ENCODE measurements at places on chromosomes 16 and 17. TPM values are rescaled to one million over a fixed set of nuclear protein-coding genes. Genes with fewer than 3 reads are reported as not detected.

Gene WWOX
- total RNA-seq = 9.5 TPM

Gene ANKS3
- 15.0 TPM for total RNA-seq

Gene CD300LB
- not detected for total RNA-seq

Gene RCVRN
- total RNA-seq = not detected

Gene SBK1
- total RNA-seq = 0.13 TPM

Gene TRIM65
- 31.9 TPM for total RNA-seq

GRCh38 chr17:73234736-73235135 lies 26.9 kb downstream of the CPSF4L start:
- DNase-seq = no peak

DNA sequence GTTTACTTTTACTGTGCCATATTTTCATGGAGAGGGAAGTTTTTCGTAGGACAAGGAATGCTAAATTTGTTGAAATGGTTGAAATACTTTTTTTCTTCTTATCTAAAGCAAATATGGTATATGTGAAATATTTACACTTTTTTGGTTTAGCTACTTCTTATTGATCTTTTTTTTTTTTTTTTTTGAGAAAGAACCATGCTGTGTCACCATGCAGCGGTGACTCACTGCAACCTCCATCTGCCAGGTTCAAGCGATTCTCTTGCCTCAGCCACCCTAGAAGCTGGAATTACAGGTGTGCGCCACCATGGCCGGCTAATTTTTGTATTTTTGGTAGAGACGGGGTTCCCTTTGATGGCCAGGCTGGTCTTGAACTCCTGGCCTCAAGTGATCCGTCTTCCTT lies 100.5 kb downstream of the FTO start:
- no peak for DNase-seq

- DNase-seq = no peak
These were observed 158.0 kb upstream of the HS3ST3A1 start for GRCh38 chr17:13759518-13760335.

DNA sequence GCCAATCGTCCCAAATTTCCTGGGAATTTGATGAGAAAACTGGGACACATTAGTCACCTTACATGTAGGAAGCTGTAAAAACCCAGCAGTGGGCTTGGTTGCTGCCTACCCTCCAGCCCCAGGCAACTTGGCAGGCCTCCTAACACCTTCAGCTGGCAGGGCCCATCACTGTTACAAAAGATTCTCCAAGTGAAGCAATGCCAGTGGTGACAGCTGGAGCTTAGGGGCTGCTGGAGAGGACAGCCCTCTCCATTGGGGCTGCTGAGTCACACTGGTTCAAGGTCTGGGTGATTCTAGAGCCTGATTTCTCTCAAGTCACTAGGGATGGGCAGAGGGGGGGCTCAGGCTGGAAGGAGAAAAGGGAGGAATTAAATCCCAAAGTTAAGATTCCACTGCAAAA lies 180.6 kb downstream of the COPRS start:
- DNase-seq = no peak

- DNase-seq = no peak
These were observed 299.3 kb upstream of the SALL1 start for GRCh38 chr16:51450376-51450775.

- no peak for DNase-seq
These were observed 162.8 kb downstream of the IRX3 start for GRCh38 chr16:54123766-54124165.

- no peak for DNase-seq
These were observed 33.4 kb downstream of the ZZEF1 start for GRCh38 chr17:4109449-4109848.

DNA sequence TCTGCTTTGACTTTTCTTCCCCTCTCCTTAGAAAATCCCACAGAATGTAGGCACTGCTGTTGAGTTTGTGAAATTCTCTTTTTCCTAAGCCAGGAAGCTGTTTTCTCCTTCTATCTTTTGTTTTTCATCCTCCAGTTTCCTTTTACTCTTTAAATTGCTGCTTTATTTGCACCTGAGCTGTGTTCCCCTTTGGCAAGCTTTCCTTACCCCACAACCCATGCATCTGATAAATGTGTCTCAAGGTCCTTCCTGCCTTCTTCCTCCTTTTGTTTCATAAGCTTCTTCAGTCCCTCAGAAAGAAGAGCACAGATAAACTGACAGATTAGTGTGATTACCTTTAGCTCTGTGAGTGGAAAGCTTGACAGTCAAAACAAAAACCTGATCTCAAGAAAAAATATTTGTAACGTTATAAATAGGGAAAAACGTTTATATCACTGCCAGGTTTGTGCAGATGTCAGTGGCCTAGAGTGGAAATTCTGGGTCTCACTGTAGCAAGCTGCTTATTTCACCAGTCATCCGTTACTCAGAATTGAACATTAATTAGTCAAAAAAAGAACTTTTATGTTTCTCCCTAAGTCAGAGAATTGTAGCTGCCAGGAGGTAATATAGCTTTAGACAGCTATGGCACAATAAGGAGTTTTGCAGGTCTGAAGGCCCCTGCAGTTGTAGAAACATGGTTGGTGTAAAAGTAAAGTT lies 23.6 kb downstream of the GSDMB start:
- DNase-seq = no peak

DNA sequence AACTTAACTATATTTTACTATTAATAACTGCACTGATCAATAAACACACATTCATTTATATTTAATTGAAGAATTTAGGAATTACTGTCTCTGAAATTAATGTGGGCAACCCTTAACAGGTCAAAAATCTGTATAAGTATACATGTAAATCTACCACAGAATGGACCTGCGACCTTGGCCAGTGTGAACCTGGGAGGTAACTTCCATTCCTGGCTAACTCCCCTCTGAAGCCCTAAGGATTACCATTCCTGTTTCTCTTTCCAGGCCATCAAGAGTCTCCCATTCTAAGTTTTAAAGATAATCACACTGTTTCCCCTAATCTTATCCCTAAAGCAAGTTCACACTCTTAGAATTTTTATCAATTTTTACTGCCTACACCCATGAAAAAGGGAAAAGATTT lies 58.1 kb downstream of the SMURF2 start:
- DNase-seq = no peak

GRCh38 chr17:12851901-12852435 lies 62.7 kb downstream of the ARHGAP44 start:
- DNase-seq = no peak

GRCh38 chr17:67922503-67922902 lies 73.8 kb downstream of the C17orf58 start:
- no peak for DNase-seq

DNA sequence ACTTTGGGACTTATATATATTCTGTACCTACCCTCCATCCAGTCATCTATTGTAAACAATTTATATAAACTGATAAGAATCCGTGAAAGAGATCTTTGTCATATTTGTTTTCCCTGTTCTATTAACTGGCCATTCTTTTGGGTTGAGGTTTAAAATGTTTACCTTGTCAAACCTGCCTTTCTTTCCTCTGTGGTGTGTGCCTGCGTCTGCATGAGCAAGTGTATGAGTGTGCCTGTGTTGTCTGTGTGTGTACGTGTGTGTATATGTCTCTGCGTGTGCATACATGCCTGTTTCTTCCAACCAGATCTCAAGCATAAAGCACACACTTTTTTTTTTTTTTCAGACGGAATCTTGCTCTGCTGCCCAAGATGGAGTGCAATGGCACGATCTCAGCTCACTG lies 201.5 kb downstream of the C16orf95 start:
- no peak for DNase-seq

- no peak for DNase-seq
These were observed 1.4 kb upstream of the CRYM start for GRCh38 chr16:21279501-21279900.

- DNase-seq = no peak
These were observed 215.9 kb downstream of the CPPED1 start for GRCh38 chr16:12587646-12588277.

Measured in dermis microvascular lymphatic vessel endothelial cell (primary cell).